Hypothalamus (tissue), 51 donors: ENCODE measurements at places on chromosomes 3 and 15.

GRCh38 chr3:139353920-139354556 is 10.2 kb downstream of the MRPS22 start:
- no peak for DNase-seq

GRCh38 chr3:194132465-194133286 is 3.3 kb upstream of the HES1 start:
- DNase-seq: no peak

DNA sequence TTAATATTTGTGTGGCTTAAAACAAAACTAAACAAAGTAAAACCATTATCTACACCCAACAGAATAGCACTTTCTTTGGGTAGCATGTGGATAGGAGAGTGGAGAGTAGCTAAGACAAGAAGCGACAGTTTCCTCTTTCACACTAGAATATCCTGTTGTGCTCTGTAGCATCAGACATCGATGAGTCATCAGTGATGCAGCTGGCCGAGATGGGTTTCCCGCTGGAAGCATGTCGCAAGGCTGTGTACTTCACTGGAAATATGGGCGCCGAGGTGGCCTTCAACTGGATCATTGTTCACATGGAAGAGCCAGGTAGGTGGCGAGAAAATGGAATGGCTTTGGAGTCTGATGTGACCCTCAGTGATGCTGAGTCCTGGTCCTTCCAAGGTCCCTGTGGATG is 108.1 kb downstream of the USP13 start:
- DNase-seq: no peak

DNA sequence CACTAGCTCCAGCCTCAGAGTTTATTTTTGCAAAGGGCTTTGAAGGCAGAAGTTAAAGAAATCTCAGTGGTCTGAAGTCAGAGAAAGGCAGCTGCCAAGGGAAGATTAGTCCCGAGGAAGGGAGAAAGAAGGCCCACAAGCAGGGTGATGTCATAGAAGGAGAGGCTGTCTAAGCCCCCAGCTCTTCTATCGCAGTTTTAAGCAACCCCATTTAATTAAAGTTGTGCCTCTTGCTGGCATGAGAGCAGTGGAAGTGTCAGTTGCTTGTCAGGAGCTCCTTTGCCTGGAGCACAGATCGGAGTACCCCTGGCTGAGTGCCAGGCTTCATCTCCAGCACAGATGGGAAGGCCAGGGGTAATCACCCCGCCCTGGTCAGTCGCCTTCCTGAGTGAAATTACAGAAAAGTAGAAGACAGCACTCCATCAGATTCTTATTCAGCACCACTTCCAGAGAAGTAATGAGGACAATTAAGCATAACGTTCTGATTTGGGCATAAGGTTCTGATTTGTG is 530.7 kb downstream of the EPHB1 start:
- DNase-seq: no peak

- no peak for DNase-seq
Observed at GRCh38 chr15:73295630-73296286, 73.0 kb downstream of the HCN4 start.

DNA sequence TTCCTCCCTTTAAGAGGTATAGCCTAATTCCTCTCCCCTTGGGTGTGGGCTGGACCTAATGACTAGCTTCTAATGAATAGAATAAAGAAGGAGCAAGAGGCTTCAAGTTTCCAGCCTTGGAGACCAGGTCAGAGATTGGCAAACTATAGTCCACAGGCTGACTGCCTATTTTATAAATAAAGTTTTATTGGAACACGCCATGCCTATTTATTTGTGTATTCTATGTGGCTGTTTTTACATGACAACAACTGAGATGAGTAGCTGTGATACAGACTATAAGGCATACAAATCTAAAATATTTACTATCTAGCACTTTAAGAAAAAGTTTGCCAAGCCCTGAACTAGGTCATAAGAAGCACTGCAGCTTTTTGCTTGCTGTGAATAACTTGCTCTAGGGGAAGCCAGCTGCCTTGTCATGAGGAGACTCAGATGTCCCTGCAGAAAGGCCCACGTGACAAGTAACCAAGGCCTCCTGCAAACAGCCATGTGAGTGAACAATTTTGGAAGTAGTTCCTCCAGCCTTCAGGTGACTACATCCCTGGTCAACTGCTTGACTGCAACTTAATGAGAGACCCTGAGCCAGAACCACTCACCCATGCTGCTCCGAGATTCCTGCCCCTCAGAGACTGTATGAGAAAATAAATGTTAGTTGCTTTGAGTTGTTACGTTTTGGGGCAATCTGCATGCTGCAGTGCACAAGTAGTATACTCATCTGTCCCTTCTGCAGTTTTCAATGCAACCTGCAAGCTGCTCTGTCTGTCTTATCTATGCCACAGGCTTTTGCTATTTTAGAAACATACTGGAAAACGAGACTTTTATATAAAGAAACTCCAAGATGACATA is 21.1 kb upstream of the MAP3K13 start:
- no peak for DNase-seq

DNA sequence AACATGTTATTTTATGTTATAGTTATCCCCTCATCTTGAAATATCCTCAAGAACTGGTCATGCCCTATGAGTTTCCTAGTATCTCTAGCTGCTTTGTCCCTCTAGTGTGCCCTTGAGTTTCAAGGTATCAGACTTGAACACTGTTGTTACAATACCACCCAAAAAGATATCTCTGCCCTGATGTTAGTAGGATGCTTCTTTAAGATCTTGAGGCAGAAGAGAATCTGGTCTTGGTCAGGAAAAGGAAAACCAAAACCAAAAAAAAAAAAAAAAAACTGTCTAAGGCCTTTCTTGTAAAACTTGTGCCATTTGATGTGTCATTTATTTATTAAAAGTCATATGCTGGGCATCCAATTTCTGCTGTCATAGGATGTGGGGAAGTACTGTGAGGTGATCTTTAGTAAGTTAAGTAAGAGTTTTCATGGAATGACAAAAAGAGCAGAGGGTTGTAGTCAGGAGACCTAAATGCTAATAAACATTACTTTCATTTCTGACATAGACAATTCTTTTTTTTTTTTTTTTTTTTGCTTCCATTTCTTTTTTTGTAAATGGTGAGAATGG is 229.7 kb downstream of the NECTIN3 start:
- DNase-seq: no peak

DNA sequence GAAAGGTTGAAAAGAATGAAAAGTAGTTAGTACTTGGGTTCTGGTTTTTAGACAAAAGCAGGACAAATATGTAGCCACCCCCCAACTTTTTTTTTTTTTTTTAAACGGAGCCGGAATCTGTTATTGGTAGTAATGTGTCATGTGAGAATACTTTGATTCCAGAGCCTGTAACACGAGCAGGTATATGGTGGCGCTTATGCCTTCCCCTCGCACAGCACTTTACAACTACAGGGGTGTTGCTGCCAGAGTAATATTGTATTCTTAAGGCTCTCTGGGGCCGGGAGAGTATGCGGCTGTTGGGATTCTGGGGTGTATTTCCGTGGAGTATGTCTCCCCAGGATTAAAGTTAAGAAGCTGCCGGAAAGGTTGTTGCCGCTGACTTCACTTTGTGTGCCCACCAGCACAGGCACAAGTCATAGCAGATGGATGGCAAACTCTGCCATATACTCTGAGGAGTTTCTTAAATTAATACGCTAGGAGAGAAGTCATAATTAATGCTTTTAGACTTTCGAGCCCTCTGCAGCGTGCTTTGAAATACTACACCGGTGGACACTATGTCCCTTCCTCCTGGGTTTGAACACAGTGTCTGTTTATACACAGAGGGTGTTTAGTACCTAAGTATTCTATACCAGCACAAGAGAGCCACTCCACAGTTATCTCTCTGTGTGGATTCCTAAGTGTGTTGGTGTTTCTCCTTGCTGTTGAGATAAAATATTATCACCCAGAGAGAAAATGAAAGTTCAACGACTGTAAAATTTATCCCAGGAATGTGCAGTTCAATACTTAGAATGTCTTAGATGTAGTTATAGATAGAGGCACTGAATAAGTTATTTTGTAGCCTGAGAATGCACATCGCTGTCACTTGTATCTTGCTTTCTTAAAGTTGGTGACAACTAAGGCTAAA is 1.4 kb downstream of the MBNL1 start:
- no peak for DNase-seq

- no peak for DNase-seq
Observed at GRCh38 chr15:54082836-54083492, 104.7 kb downstream of the UNC13C start.

GRCh38 chr15:74626752-74627692 is 11.4 kb downstream of the CLK3 start:
- no peak for DNase-seq

- DNase-seq: no peak
Observed at GRCh38 chr3:27880969-27881892, 159.1 kb upstream of the EOMES start.

DNA sequence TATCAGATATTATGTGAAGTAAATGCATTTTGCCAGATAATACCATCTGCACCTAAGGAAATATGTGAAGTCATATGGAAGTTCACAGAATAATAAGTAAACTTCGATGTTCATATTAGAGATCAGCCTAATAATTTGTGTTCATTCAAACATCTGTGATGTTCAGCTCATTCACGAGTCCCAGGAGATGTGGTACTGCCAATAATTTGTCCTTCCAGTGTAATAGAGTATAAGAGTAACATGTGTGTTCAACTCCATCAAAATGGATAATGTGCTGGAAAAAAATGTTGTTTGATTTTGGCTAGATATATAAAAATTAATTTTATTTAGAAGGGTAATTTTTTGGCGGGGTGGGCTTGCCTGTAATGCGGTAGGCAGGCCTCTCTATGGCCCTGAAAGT is 75.4 kb upstream of the ARL6 start:
- no peak for DNase-seq

DNA sequence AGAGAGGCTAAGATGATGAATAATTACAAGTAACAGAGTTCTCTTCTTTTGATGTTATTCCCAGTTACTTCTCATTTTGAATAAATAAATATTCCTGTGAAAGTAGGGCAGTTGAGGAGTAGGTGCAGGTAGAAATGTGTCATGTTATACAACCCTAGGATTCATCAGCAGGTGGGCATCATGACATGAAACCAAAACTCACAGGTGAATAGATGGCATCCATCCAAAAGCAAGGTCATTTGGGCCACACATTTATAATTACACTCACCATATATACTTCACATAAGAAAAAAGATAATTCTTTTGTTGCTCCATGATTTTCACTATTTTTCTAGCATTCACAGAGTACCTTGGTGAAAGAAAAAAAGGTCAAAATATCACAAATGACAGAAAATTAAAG is 273.6 kb downstream of the ZBBX start:
- no peak for DNase-seq
